Gastrocnemius medialis (tissue), 4 donors: ENCODE measurements at places on chromosomes 16 and 17. TPM values are rescaled to one million over a fixed set of nuclear protein-coding genes. Genes with fewer than 3 reads are reported as not detected.

Gene SLC5A10
- total RNA-seq, result not detected

Gene SAT2
- 79.4 TPM for total RNA-seq

- H3K4me3 ChIP-seq, result no peak overlapping the region
- no peaks in the 10 kb centered on the region for H3K36me3 ChIP-seq
- H3K4me1 ChIP-seq, result no peaks in the 10 kb centered on the region
Measured at GRCh38 chr17:31523862-31524730, 132.6 kb downstream of the RAB11FIP4 start.

DNA sequence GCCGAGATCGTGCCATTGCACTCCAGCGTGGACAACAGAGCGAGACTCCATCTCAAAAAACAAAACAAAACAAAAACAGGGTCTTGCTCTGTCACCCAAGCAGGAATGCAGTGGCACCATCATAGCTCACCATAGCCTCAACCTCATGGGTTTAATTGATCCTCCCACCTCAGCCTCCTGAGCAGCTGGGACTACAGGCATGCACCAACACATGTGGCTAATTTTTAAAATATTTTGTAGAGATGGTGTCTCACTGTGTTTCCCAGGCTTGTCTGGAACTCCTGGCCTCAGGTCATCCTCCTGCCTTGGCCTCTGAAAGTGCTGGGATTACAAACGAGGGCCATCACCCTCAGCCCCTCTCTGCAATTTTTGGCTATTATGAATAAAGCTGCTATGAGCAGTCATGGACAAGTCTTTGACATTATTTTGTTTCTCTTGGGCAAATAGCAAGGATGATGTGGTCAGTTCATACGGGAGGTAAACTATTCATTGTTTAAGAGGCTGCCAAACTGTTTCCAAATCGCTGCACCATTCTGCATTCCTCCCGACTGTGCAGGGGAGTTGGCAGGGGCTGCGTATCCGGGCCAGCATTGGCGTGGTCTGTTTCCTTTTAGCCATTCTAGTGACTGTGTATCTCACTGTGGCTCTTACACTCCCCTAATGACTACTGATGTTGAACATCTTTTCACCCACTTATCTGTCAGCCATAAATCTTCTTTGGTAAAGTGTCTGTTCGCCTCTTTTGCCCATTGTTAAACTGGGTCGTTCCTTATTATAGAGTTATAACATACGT lies 21.1 kb downstream of the EIF4A3 start:
- H3K36me3 ChIP-seq, result no peaks in the 10 kb centered on the region
- H3K27ac ChIP-seq, result no peak overlapping the region
- no peak for DNase-seq
- H3K4me3 ChIP-seq, result no peak overlapping the region

DNA sequence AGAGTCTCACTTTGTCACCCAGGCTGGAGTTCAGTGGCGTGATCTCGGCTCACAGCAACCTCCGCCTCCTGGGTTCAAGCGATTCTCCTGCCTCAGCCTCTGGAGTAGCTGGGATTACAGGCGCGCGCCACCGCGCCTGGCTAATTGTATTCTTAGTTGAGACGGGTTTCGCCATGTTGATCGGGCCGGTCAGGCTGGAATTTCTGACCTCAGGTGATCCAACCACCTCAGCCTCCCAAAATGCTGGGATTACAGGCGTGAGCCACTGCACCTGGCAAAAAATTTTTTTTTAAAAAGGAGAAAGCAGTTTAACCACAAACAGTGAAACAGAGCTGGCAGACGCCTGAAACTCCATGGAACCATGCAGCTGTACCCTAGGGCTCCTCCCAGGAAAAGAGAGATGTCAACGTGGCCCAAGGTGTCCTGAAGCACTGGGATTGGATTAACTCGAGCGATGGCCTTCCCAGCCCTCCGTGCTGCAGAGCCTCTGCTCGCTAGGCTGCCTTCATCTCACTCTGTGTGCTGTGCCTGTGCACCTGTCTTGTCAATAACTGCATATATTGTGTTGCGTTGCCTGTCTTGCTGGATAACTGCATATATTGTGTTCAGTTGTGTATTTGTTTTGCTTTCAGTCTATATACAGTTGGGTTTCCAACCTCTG lies 29.6 kb upstream of the FOXK2 start:
- H3K4me1 ChIP-seq, result peaks cover 10% of the 10 kb centered on the region
- H3K27ac ChIP-seq, result peak overlapping the region; percentile 69
- H3K36me3 ChIP-seq, result peaks cover 33% of the 10 kb centered on the region
- no peak overlapping the region for H3K4me3 ChIP-seq
- no peaks in the 10 kb centered on the region for H3K27me3 ChIP-seq

GRCh38 chr17:28718333-28719020 lies 809 bp upstream of the RAB34 start:
- peaks cover 17% of the 10 kb centered on the region for H3K27me3 ChIP-seq
- H3K4me1 ChIP-seq, result peaks cover 31% of the 10 kb centered on the region
- H3K4me3 ChIP-seq, result peak overlapping the region; percentile 98
- peak overlapping the region; percentile 87 for H3K27ac ChIP-seq

Gene MPDU1
- total RNA-seq, result 58.1 TPM

GRCh38 chr16:65280845-65281512 lies 159.1 kb upstream of the CDH11 start:
- H3K36me3 ChIP-seq, result no peaks in the 10 kb centered on the region
- H3K27me3 ChIP-seq, result no peaks in the 10 kb centered on the region
- DNase-seq, result no peak
- H3K4me1 ChIP-seq, result no peaks in the 10 kb centered on the region

DNA sequence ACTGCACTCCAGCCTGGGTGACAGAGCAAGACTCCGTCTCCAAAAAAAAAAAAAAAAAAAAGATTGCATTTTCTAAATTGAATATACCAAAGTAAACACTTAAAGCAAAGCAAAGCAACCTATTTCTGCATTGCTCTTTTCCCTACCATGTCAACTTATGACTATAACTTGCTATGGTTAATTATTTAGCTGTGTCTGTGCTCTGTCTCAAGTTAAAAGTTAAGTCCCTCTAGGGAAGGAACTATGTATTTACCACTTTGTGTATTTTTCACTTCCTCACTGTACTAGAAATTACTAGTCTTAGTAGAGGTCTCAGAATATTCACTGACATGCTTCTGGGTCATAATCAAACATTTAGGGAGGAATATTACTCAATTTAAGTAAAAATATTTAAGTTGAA lies 711.7 kb upstream of the SOX9 start:
- H3K36me3 ChIP-seq, result no peaks in the 10 kb centered on the region
- H3K27ac ChIP-seq, result no peak overlapping the region
- no peaks in the 10 kb centered on the region for H3K4me1 ChIP-seq
- no peak overlapping the region for H3K4me3 ChIP-seq
- no peaks in the 10 kb centered on the region for H3K27me3 ChIP-seq

DNA sequence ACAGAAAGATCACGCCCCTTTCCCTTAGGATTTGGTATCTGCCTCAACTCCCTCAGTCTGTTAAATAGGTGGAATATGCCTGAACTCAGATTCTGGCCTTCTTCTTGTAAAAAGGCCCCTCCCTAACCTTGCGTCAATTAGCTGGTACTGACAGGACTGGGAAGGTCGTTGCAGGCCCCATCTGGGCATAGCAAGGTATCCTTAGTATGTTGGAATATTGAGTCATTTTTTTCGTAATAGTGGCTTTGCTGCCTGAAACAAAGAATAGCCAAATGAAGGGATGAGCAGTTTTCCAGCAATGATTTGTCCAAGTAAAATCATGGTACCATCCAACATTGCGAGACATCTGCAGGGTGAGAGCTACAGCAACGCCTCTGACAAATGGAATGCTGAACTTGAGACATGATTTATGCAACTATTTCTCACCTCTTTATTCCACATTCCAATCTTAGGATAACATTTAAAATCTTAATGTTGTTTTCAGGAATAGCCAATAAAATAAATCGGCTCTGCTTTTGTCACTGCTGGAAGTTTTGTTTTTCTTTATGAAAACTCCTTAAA lies 39.3 kb upstream of the BRD7 start:
- H3K27me3 ChIP-seq, result no peaks in the 10 kb centered on the region
- no peak overlapping the region for H3K27ac ChIP-seq
- H3K4me1 ChIP-seq, result no peaks in the 10 kb centered on the region
- DNase-seq, result no peak
- no peaks in the 10 kb centered on the region for H3K36me3 ChIP-seq

DNA sequence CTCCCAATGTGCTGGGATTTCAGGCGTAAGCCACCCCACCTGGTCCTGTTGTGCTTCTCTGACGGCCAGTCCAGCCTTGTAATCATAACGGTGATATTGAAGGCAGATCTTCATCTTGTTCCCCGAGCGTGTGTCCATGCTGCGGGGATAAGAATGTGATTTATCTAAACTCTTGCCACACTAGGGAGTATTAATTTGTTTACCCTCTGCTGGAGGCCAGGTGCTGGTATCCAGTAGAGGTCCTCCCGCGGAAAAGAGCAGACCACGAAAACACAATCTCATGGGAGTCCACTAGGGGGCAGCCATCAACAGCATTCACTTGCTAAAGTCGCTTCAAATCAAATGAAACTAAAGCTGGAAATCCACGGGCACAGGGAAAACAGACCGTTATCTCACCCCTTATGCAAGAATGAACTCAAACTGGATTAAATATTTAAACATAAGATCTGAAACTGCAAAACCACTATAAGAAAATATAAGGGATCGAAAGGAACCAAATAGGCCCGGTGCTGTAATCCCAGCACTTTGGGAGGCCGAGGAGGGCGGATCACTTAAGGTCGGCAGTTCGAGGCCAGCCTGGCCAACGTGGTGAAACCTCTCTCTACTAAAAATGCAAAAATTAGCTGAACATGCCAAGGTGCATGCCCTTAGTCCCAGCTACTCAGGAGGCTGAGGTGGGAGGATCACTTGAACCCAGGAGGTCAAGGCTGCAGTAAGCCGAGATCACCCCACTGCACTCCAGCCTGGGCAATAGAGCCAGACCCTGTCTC lies 22.3 kb upstream of the RBBP6 start:
- no peaks in the 10 kb centered on the region for H3K27me3 ChIP-seq
- no peak overlapping the region for H3K27ac ChIP-seq
- H3K4me3 ChIP-seq, result peak overlapping the region; percentile 25
- H3K36me3 ChIP-seq, result no peaks in the 10 kb centered on the region
- H3K4me1 ChIP-seq, result no peaks in the 10 kb centered on the region

GRCh38 chr17:1096215-1096614 lies 83.6 kb downstream of the ABR start:
- no peak overlapping the region for H3K27ac ChIP-seq
- no peak overlapping the region for H3K4me3 ChIP-seq
- no peak for DNase-seq
- no peaks in the 10 kb centered on the region for H3K27me3 ChIP-seq
- H3K4me1 ChIP-seq, result peaks cover 3% of the 10 kb centered on the region

GRCh38 chr17:39716073-39716818 lies 14.1 kb downstream of the MIEN1 start:
- H3K4me1 ChIP-seq, result peaks cover 13% of the 10 kb centered on the region
- H3K27ac ChIP-seq, result peak overlapping the region; percentile 67
- H3K27me3 ChIP-seq, result no peaks in the 10 kb centered on the region
- H3K36me3 ChIP-seq, result no peaks in the 10 kb centered on the region
- no peak overlapping the region for H3K4me3 ChIP-seq
- DNase-seq, result no peak

- H3K27ac ChIP-seq, result peak overlapping the region; percentile 90
- no peaks in the 10 kb centered on the region for H3K27me3 ChIP-seq
- peak; percentile 87 for DNase-seq
- peaks cover 63% of the 10 kb centered on the region for H3K36me3 ChIP-seq
- H3K4me1 ChIP-seq, result peaks cover 14% of the 10 kb centered on the region
Measured at GRCh38 chr16:89525146-89525913, 17.1 kb downstream of the SPG7 start.

DNA sequence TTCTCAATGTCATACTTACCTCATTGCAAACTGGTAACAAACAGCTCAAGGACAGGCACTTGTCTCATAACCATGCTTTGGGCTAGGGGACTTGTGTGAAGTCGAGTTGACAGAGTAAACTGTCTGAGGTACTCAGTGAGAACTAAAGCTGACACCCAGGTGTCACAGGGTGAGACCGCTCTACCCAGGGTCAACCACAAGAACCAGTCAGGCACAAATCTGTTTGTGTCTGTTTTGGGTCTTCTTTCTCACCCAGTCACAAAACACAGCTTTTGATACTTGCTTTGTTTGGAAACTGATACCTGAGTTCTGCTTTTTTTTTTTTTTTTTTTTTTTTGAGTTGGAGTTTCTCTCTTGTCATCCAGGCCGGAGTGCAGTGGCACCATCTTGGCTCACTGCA lies 161.1 kb downstream of the STX8 start:
- no peak overlapping the region for H3K27ac ChIP-seq
- H3K36me3 ChIP-seq, result no peaks in the 10 kb centered on the region
- H3K4me3 ChIP-seq, result no peak overlapping the region
- no peak for DNase-seq
- H3K27me3 ChIP-seq, result no peaks in the 10 kb centered on the region

DNA sequence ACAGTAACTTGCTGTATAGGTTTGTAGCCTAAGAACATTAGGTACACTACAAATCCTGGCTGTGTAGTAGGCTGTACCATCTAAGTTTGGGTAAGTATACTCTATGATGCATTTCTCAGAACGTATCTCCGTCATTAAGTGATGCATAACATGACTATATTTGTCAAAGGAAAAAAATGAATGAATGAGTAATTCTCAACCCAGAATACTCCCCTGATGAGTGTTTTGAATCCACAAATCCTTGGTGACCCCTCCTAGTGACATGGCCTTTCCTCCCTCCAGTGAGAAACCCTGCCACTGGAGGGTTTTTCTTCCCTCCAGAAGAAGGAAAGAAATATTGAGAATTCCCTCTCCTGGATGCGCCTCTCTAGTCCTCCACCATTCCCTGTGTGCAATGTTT lies 24.0 kb upstream of the SALL1 start:
- no peak for DNase-seq
- H3K27me3 ChIP-seq, result no peaks in the 10 kb centered on the region
- H3K27ac ChIP-seq, result no peak overlapping the region
- no peaks in the 10 kb centered on the region for H3K4me1 ChIP-seq
- H3K4me3 ChIP-seq, result no peak overlapping the region

Gene C17orf50
- total RNA-seq, result not detected

DNA sequence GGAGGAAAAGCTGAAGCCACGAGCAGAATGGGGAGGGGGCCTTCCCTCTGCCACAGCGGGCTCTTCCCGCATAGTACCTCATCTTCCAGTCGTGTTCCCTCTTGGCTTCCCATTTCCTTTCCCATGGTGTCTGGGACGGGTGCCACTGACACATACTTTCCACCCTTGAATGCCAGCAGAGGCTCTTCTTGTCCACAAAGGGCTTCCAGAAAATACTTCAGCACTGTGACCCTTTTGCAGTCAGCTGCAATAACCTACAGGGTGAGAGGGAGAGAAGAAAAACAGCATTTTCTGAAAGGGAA lies 30.7 kb downstream of the HIC1 start:
- peaks cover 14% of the 10 kb centered on the region for H3K36me3 ChIP-seq
- H3K4me3 ChIP-seq, result no peak overlapping the region
- H3K27ac ChIP-seq, result peak overlapping the region; percentile 79
- H3K27me3 ChIP-seq, result no peaks in the 10 kb centered on the region
- H3K4me1 ChIP-seq, result peaks cover 72% of the 10 kb centered on the region
- DNase-seq, result peak; percentile 70

- H3K4me1 ChIP-seq, result no peaks in the 10 kb centered on the region
- no peaks in the 10 kb centered on the region for H3K27me3 ChIP-seq
- H3K27ac ChIP-seq, result no peak overlapping the region
Measured at GRCh38 chr17:67511012-67511411, 133.9 kb downstream of the PITPNC1 start.

Gene ZSCAN10
- total RNA-seq, result not detected

- no peak overlapping the region for H3K27ac ChIP-seq
- H3K36me3 ChIP-seq, result no peaks in the 10 kb centered on the region
- no peak overlapping the region for H3K4me3 ChIP-seq
- DNase-seq, result no peak
Measured at GRCh38 chr17:63262751-63263476, 183.2 kb downstream of the CYB561 start.

GRCh38 chr17:4162775-4163466 lies 19.9 kb downstream of the CYB5D2 start:
- peak overlapping the region; percentile 93 for H3K27ac ChIP-seq
- H3K36me3 ChIP-seq, result no peaks in the 10 kb centered on the region
- H3K4me1 ChIP-seq, result peaks cover 54% of the 10 kb centered on the region
